ENCODE measurements at places on chromosomes 4 and X. TPM values are rescaled to one million over a fixed set of nuclear protein-coding genes. Genes with fewer than 3 reads are reported as not detected.
A peak's percentile ranks its signal among the peaks of the same experiment; 100 is the strongest.

DNA sequence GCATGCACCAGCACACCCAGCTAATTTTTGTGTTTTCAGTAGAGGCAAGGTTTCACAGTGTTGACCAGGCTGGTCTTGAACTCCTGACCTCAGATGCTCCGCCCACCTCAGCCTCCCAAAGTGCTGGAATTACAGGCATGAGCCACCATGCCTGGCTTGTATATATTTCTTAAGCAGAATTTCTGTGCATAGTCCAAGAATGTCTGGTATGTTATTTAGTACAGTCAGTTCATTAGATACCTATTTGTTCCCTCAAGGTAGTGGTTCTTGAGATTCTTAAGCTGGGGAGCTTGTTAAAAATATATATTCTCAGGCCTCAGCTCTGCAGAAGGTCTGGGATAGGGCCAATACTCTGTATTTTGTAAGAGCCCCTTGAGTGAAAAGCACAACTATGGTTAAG is 4.6 kb upstream of the SERTM2 start:
- no peak for DNase-seq

GRCh38 chr4:146062340-146062739 is 113.2 kb upstream of the LSM6 start:
- DNase-seq = no peak

- DNase-seq = no peak
Observed at GRCh38 chr4:165070560-165070959, 16.9 kb downstream of the TRIM75 start.

GRCh38 chr4:55819634-55820033 is at the start of gene EXOC1L:
Gene EXOC1L, plus strand, starts transcription at chr4:55819790. Its CDS starts 237 bp downstream, at chr4:55820027.
- peak; percentile 63 for DNase-seq

GRCh38 chr4:43682551-43682950 is 766.1 kb downstream of the KCTD8 start:
- no peak for DNase-seq

DNA sequence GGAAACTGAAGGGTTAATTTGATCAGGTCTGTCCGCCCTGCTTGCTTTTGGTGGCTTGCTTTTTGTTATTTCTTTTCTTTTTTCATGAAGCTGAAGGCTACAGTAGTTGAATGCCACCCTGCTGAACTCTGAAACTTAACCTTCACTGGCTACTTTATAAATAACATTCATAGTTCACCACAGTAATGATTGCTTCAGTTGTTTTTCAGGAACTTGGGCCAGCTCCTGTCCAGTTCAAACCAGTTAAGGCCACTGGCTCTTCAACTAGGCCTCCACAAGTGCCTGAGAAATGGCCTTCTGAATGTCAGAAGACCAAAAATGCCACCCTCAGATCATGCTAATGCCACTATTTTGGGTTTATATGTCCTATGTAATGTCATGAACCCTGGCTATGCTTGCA is 7.7 kb upstream of the ASB9 start:
- DNase-seq = no peak

GRCh38 chr4:153090670-153091385 is 113.4 kb upstream of the TRIM2 start:
- DNase-seq = no peak

DNA sequence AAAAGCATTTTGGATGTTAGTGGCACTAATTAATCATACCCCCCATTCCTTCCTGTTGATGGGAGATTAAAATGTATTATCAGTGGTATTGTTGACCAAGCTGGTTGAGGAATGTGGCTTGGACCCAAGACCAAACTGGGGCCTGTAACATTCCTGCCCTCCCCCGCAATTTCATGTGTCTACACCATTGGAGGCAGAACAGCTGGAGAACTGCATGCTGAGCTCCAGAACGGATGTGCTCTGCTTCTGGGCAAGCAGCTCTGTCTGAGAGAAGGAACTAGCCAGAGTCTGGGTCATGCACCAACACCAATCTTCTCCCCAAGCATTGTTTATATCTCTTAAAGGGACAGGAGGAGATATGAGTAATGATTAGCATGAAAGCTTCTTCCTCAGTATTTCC is 185.5 kb downstream of the CEP135 start:
- DNase-seq = peak; percentile 15

DNA sequence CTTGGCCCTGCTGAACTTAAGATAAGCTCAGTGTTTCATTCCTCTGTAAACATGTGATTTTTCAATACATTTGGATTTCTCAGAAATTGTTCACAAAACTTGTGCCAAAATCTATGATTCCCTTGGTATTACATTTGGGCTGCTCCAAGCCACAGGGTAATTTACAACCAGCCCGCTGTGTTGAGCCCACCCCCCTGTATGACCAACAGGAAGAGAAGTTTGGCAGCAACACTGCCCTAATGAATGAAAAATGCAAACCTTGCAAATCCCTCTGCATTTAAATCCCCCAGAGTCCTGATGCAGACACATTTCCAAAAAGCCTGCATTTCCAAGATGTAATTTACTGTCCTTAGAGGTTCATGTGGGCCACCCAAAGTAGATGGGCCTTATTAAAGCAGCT is 34.1 kb upstream of the GAB1 start:
- DNase-seq = no peak

The DOK7 gene
- 0.69 TPM for total RNA-seq

All from endothelial cell (in vitro differentiated cells).